ENCODE measurements at places on chromosomes 7 and 10.

GRCh38 chr10:11150231-11150731 lies 132.6 kb downstream of the CELF2 start:
- DNase-seq = no peak

- peak; percentile 36 for DNase-seq
These were observed 124.0 kb downstream of the TMEM130 start for GRCh38 chr7:98745722-98746318.

- DNase-seq = no peak
These were observed 33.7 kb downstream of the ZNF777 start for GRCh38 chr7:149427096-149427680.

DNA sequence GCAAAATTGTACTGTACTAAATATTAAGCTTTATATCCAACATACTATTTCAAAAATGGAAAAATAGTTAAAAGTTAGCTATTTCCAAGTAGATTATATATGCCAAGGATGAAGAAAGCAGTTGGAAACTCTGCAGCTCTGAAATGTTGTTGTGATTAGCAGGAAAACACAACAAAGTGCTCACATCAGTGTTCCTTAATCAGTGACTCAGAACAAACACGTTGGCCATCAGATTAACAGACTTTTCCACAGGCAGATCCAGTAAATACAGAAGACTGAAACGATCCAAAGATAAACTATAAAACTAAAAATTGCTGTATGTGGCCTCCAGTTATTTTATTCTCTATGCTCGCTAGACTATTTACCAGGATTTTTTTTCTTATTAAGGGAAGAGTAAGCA lies 99.6 kb upstream of the SEMA3D start:
- DNase-seq = no peak

- DNase-seq = no peak
These were observed 50.2 kb downstream of the APBB1IP start for GRCh38 chr10:26488344-26488743.
